Foreskin keratinocyte (primary cell): ENCODE measurements at places on chromosomes 2 and 18. TPM values are rescaled to one million over a fixed set of nuclear protein-coding genes. Genes with fewer than 3 reads are reported as not detected.

DNA sequence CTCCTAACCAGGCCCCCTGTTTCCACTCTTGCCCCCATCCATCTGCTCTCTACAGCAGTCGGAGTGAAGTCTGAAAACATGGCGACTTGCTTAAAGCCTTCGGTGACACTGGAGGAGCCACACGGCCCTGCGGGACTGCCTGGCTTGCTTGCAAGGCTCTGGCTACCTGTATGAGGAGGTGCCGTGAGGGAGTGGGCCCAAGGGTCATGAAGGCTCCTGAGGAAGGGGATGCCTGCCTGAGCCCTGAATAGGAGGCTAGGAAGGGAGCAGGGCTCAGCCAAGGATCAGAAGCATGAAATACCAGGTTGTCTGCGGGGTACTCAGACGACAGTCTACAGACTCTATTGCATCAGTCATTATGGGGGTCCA is 75.4 kb downstream of the EMX1 start:
- no peak for DNase-seq

NAT8 gene
- total RNA-seq: not detected in 2 replicates

MROH2A gene
- 0.11 and 0.31 TPM in 2 replicates for total RNA-seq

DNA sequence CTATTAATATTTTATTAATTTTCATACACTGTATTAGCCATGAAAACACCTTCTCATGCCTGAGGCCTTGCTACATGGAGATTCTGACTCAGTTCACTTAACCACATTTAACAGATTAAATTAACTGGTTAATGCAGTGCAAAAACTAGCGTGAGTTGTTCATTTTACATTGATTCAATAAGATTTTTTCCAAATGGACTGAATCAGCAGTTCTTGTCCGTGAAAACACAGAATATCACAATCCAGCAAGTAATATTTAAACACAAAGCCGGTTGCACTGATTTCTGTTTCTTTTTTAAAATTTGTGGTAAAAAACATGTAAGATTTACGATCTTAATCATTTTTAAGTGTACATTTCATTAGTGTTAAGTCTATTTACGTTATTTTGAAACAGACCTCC is 118.2 kb upstream of the THUMPD2 start:
- no peak for DNase-seq

- DNase-seq: no peak
Observed at GRCh38 chr2:200300065-200300464, 6.4 kb upstream of the SPATS2L start.

- DNase-seq: no peak
Observed at GRCh38 chr18:2969695-2970094, 43.2 kb downstream of the LPIN2 start.

EVX2 gene
- not detected in 2 replicates for total RNA-seq

DNA sequence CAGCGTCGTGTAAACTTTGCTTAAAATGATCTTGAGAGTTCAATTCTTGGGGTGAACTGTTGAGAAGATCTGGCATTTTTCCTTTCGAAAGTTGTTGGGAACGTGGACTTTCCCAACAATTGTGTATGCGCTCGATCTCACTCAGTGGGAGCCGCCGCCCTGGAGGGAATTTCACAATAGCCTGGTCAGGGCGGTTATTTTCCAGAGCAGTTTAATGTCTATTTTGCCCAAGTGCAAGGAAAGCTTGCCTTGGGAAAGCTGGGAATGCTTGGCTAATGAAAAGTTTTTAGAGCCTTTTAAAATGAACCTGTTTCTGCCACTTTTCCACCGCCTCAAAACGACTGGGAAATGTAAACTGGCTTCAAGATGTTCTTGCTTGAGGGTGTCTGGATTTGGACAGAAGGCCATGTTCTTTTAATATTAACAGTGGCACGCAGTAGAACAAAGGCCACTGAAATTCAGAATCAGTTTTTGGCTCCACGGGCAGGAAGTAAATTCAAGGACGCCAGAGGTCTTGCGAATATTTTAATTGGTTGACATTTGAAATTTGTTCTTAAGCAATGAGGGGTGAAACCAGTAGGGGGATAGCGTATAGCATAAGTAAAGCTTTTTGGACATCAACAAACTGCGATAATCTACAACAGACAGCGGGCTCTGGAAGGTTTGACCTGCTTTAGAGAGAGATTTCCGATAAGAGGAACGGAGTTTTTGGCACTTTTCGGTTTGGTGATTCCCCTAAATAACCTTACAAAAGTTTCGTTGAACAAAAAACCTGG is 1.2 kb downstream of the CFLAR start:
- DNase-seq: peak; percentile 70

DNA sequence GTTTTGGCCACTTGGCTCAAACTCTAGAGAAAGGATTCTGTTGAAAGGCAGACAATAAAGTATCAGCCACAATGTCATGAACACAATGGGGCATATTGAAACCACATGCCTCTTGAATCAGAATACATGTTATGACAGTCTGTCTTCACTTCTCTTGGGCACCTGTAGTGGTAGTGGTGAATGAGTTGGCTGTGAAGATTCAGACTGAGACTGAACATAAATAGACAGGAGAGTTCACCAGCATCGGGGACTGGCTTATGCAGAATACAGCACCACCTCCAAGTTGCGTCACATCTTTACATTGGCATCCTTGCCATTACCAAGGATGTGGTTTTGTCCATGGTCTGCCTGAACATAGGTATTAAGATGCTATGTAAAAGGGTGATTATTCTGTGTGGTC is 336.8 kb downstream of the MYCN start:
- no peak for DNase-seq

- DNase-seq: no peak
Observed at GRCh38 chr2:30382995-30383394, 64.1 kb upstream of the LCLAT1 start.

DNA sequence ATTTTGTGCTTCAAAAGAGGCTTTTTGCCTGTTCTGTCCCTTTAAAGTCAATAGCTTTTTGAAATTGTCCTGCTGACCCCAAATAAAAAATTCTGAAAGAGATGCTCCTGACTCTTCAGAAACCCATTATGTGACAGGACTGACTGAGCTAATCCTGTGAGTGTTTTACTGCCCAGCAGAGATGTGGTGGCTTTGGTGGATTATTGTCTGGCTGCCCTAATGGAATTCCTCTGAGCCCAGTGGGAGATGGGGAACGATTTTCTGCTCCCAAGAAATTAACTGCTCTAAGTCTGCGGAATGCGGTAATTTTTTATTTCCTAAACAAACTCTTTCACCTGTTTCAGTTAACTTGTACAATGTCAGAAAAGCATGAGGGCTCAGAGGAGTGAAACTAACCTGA is 258.2 kb downstream of the IKZF2 start:
- DNase-seq: no peak
